ENCODE measurements at places on chromosomes 5 and 9. TPM values are rescaled to one million over a fixed set of nuclear protein-coding genes. Genes with fewer than 3 reads are reported as not detected.

GRCh38 chr9:134328841-134329575 lies 2.8 kb downstream of the RXRA start:
- peak; percentile 62 for DNase-seq

GRCh38 chr9:96236854-96237550 lies 65.0 kb downstream of the HSD17B3 start:
- DNase-seq, result no peak

The TAF11L10 gene
- not detected for total RNA-seq

- peak; percentile 17 for DNase-seq
Observed at GRCh38 chr5:148934895-148935400, 108.5 kb downstream of the ADRB2 start.

DNA sequence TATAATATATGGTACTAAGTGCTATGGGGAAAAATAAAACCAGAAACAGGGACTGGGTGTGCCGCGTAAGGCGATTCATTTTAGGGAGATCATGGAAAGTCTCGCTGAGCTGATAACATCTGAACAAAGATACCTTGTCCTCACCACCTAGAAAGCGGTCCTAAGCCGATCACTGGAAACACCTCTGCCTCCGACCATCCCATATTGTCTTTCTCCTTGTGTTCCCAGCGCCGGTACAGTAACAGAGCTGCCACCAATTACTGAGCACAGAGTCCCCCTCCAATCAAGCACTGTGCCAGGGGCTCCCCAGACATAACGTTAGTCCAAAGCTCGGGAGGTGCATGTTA lies 704 bp downstream of the CCDC112 start:
- peak; percentile 4 for DNase-seq

GRCh38 chr5:156446526-156446925 lies 119.6 kb downstream of the SGCD start:
- no peak for DNase-seq

- peak; percentile 82 for DNase-seq
Observed at GRCh38 chr5:108772626-108773025, 24.9 kb downstream of the FER start.

DNA sequence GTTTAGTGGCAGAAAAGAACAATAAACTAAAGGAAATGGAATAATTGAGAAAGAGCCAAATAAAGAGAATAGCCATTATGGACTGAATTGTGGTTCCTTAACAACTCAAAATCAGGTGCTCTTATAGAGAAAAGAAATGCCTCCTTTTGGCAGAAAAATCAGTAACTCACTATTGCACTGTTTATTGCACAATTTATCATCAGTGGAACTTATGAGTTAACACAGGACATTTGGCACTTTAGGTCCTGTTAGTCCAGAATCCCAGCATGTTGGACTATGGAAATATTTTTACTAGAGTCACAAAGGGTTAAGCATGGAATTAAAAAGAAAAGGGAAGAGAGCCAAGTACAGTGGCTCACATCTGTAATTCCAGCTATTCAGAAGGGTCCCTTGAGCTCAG lies 53.8 kb upstream of the JMY start:
- no peak for DNase-seq

DNA sequence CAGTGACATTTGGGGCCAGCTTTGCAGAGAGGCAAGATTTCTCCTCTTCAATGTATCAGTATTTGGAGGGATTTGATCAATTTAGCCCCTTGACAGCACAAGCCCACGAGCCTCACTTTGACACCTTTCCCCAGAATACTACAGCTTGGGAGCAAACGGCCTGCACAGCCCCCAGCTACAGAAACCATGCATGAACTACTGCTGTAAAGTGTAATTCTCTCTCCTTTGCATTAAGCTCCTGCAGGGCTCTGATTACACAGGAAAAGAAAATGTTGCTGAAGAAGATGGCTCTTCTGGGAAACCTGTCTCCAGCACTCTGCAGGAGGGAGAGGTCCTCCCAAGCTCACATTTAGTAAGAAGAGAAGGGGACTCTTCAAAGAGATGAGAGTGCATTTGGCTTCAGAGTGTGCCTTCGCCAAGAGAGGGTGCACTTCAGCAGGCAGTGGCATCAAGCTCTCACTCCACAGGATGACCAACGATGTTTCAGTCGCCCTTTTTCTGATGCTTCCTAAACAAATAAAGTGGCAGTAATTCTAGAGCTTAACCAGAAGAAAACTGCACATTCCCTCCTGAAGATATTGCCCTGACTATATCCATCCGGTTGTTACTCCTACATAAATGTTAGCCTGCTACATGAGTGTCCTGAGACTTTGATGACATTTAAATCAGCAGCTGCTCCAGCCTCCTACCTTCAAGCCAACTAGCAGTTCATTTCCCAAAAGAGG lies 272.2 kb downstream of the AUH start:
- peak; percentile 73 for DNase-seq

GRCh38 chr5:166883016-166883415 lies 1408.4 kb upstream of the WWC1 start:
- peak; percentile 1 for DNase-seq

DNA sequence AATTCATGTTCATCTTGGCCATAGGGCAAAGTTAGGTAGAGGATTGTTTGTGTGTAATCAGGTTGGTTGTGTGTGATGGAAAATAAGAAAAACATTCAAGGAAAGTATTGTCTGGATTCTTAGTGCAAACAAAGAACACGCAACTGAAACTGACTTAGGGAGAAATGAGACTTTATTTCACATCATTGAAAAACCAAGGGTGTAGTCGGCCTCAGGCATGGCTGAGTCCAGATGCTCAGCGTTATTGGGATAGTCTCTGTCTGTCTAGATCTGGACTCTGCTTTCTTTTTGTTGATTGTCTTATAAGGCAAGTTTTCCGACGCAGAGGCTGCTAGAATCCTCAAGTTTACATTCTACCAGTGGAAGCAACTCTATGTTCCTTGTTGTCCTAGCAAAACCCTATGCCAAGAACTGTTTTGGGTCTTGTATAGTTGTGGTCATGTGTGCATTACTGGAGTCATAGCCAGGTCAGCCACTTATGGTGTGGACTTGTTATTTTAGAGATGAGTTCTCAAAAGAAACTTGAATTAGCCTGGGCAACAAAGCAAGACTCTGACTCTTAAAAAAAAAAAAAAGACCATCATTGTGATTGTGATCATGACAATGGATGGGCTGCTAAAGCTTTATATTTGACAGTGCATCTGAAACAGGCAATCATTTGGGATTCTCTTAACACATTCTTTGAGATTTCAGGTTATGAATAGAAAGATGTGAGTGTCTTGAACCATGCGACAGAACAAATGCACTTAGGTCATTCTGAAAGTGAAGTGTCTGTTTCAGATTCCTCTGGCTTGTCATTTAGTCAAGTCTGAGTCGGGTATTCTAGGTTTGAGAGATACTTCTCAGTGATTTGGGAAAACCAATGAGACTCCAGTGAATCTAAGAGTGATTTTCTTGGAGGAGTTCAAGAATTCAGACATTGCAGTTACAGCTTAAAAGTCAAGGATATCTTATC lies 82.6 kb downstream of the DOCK2 start:
- DNase-seq, result no peak

GRCh38 chr5:150301170-150301505 lies 1.6 kb downstream of the ARSI start:
- peak; percentile 67 for DNase-seq

GRCh38 chr5:8905021-8905420 lies 640.9 kb downstream of the SEMA5A start:
- peak; percentile 91 for DNase-seq

GRCh38 chr5:72658161-72658560 lies 151.0 kb upstream of the ZNF366 start:
- no peak for DNase-seq

- no peak for DNase-seq
Observed at GRCh38 chr9:110464321-110464720, 115.2 kb downstream of the SVEP1 start.

DNA sequence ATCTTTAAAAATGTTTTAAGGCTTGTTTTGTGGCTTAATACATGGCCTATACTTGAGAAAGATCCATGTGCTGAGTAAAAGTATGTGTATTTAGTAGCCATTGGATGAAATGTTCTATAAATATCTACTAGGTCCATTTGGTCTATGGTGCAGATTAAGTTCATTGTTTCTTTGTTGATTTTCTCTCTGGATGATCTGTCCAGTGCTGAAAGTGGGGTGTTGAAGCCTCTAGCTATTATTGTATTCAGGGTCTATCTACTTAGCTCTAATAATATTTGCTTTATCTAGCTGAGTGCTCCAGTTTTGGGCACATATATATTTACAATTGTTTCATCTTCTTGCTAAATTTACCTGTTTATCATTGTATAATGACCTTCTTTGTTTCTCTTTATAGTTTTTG lies 272.2 kb upstream of the NR4A3 start:
- no peak for DNase-seq

DNA sequence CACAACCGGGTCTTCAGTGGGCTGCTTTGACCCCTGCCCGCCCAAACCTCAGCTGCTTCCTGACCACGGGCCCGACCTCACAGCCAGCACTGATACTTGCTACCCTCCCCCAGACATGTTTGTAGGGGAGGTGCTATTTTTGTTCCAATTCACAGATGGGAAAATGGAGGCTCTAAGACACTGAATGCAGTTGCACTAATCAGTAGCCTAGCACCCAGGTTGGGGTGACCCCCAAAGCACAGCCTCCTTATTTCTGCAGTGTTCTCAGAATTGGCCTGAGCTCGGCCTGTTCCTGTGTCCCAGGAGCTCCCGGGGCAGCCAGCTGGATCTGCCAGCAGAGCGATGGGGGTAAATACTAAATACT lies 22.6 kb downstream of the LAMC3 start:
- DNase-seq, result no peak

The TRPM3 gene
- 8.8 TPM for total RNA-seq

DNA sequence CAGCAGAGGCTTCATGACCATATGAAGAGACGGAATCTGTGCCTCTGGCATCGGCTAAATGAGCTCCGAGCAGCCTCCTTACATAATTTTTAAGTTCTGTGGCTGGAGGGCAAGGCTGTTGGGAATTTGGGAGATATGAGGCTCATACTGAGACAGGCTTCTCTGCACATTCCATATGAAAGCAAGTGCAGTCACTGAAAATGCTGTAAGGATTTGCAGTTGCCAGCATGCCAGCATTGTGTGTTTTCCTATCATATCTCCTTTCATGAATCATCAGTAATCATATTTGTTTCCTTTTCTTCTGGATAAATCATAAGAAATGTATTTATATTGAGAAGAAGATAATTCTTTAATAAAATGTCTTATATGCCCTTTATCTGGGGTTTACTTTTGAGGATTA lies 775.4 kb downstream of the SEMA5A start:
- DNase-seq, result peak; percentile 65

The SMIM33 gene
- not detected for total RNA-seq

DNA sequence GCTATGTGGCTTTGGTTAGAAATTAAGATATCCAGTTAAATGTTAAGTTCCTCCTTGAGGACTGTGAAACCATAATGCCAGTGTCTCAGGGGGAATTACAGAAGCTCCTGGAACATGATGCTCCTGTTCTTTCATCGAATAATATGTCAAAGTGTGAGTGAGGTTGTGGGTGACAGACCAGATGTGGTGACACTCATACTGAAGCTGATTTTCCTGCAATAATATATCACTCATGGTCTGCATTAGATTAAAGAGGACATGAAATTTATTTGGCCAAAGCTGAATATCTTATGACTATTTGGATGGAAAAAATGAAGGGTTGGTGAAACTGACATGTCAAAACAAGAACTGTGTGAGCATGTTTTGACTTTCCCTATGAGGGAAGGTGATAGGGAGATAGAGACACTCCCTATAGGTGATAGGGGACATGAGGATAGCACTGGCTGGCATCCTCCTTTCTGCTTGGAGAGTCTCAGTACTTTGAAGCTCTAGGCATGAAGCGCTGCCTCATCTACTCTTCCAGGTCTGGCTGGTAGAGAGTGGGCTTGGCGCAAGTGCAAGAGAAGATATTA lies 173.5 kb downstream of the ARHGEF28 start:
- DNase-seq, result no peak

DNA sequence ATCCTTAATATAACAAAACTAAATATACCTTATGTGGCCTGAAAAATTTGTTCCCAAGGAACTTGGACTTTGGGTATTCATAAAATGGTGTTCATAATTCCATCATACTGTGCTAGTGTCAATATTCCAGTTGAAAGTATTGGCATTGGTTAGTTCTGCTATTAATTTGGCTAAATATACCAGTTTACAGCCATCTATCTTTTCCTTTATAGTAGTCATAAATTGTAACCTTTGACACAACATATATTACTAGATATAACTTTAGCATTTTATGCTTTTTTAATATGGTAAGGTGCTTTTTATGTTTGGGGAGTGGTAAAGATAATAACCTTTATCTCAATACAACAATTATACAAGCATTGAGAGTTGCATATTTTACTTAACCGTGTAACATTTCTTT lies 23.7 kb downstream of the SPATA31D1 start:
- DNase-seq, result no peak

- DNase-seq, result peak; percentile 85
Observed at GRCh38 chr5:132293992-132294727, at the start of gene SLC22A4. Gene SLC22A4, plus strand, starts transcription at chr5:132294394. Its CDS starts 223 bp downstream, at chr5:132294617.

The DIRAS2 gene
- 1.6 TPM for total RNA-seq

GRCh38 chr5:150146862-150147601 lies 8.6 kb downstream of the PDGFRB start:
- no peak for DNase-seq

The PTGDS gene
- 27.6 TPM for total RNA-seq

The CDH12 gene
- total RNA-seq, result 0.09 TPM

The CDKN2B gene
- 16.0 TPM for total RNA-seq

The C1QTNF3 gene
- 1.9 TPM for total RNA-seq
